CD4-positive, alpha-beta T cell (primary cell): ENCODE measurements at places on chromosomes 1 and 21.

GRCh38 chr1:98030483-98030882, 109.6 kb upstream of the DPYD start:
- no peak for DNase-seq

- DNase-seq, result no peak
These were observed 6.6 kb downstream of the SELP start for GRCh38 chr1:169623132-169623926.

- DNase-seq, result no peak
These were observed 37.6 kb downstream of the FCRL2 start for GRCh38 chr1:157739229-157739901.

DNA sequence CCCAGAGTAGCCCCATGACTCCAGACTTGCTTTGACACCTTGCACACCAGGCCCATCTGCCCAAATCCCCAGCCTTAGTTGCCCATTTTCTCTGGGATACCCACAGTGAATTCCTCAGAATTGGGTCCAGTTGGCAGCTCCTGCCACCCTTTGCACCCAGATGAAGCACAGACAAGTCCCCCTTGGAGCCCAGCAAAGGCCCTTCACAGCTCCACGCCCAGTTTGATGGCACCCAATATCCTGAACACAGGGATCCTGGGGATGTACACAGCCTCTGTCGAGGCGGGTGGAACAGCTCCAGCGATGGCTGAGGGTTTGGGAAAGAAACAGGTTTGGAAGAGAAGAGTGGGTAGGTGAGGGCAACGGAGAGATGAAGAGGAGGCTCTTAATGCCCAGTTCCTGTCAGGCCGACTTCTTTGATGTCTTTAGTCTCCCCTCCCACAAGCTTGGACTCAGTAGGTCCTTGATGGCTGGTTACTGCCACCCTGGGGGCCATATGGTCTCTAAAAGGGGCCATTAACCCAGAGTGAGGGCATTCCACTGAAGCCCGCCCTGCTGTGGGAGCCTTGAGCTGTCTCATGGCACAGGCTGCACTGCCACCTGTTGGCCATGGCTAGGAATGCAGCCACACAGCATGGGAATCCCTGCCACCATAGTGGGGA, 21.7 kb downstream of the TMEM53 start:
- DNase-seq, result peak; percentile 73

- DNase-seq, result no peak
These were observed 9.3 kb upstream of the CAPN2 start for GRCh38 chr1:223702735-223703667.

DNA sequence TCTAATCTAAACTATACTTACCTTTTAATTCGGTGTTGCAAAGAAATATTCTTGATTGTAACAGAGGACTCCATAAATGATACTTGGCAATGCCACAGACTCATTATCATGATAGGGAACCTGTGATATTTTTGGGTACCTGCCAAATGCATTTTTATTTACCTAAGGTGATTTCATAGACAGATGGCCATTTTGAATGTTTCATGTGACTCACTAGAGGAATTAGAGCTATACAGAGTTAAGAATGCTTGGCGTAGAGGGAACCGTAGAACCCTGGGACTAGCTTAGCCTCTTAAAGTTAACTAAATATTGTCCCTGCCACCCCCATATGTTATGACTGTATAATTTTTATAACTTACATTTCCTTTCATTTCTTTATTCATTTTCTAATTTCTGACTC, 136.1 kb downstream of the DISP1 start:
- no peak for DNase-seq

- DNase-seq, result no peak
These were observed 50.1 kb upstream of the CACYBP start for GRCh38 chr1:174949645-174950044.

DNA sequence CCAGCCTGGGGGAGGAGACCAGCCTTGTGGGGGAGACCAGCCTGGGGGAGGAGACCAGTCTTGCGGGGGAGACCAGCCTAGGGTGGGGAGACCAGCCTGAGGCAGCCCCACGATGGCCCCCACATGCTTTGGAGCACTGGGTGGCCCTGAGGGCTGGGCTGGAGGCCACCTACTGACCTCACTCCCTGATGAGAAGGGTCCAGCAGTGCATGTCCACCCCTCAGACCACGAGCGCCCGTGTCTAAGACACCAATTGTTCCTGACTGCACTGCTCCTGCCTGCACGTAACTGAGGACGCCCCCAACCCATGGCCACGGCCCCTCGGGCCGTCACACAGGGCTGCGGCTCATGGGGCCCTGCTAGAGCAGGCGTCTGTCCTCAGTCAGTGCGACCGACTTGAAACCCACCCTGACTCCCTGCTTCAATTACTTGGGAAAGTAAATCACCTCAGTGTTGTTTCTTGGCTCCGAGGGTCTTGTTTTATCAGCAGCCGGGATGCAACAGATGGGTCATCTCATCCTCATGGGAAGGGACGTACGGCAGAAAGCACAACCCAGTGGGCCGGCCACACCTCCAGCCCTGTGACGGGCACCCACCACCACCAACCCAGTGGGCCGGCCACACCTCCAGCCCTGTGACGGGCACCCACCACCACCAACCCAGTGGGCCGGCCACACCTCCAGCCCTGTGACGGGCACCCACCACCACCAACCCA, at the start of gene SPATC1L:
Gene SPATC1L (minus strand): TSS at position 550 of the 715 bp plus-strand sequence. CDS start 1,643 bp downstream, outside the sequence.
- peak; percentile 48 for DNase-seq

GRCh38 chr1:115164484-115164883, 75.2 kb upstream of the TSPAN2 start:
- DNase-seq, result no peak
